ENCODE measurements at places on chromosomes 1 and 21.

DNA sequence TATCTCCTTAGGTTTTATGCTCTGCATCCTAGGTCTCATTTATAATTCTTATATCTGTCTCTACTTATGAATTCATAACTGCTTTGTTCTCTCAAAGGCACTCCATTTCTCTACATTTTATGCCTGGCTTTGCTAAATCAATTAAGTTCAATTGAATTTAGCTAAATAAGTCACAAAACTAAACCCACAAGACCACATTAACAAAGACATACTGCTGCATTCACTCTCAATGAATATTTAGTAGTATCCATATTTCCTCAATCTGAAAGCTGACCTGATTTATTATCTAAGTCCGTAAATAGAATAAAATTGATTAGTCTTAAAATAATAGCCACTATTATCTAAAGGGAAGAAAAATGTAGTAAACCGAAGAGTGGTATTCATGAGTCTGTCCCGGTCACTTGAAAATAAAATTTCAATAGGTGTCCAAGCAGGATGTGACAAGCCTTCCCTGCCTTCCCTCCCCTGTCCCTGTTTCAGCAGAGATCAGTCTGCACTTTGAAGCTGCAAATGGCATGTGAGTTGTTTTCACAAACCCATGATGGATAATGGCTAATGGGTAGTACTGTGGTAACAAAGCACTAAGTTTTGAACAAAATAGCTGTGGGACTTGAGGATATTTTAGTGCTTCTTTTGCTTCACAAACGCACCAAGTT, 295.0 kb upstream of the NCAM2 start:
- DNase-seq: no peak

DNA sequence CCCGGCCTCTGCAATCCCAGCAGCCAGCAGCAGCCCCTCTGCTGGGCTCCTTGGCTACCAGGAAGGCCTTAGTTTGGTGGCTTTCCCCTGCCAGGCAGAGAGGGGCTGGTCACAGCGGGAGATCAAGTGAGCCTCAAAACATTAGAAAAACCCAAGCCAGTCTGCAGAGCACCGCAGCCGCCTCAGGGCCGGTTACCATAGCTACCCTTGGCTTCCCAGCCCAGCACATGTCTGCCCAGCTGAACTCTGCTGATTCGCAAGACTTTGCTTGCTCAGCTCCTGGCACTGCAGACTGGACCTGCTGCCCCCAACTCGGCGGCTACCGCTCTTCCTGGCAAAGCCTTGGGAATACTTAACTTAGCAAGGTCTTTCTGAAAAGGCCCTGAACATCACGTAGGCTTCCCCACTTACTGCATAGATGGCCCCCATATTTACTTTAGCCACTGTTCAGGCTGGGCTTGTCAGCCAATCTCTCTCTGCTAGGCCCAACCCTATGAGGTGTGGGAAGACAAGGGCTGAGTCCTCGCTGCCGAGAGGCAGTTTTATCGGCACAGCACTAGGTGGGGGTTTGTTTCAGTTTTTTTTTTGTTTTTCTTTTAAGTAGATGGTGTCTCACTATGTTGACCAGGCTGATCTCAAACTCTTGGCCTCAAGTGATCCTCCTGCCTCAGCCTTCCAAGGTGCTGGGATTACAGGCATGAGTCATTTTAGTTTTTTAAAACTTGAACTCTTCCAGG, 28.6 kb upstream of the PLEKHG5 start:
- peak; percentile 60 for DNase-seq

- DNase-seq: no peak
These were observed 97.9 kb upstream of the KIF26B start for GRCh38 chr1:245056913-245057312.

DNA sequence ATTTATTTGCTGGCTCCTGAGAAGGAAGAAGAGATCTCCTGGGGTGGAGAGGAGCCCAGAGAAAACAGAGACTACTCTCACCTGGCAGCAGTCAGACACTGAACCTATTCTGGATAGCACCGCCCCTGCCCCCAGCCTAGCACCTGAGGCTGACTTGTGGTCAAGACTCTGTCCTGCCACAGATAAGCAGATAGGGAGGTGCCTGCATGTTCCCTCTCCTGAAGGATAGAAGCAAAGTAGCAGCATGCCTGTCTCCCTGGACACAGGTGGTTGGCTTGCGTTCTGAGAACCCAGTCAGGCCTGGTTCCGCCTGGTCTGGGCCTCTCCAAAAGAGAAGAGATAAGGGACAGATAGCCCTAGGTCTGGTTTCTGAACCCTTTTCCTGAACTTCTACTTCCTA, 1.3 kb upstream of the EFNA3 start:
- DNase-seq: no peak

DNA sequence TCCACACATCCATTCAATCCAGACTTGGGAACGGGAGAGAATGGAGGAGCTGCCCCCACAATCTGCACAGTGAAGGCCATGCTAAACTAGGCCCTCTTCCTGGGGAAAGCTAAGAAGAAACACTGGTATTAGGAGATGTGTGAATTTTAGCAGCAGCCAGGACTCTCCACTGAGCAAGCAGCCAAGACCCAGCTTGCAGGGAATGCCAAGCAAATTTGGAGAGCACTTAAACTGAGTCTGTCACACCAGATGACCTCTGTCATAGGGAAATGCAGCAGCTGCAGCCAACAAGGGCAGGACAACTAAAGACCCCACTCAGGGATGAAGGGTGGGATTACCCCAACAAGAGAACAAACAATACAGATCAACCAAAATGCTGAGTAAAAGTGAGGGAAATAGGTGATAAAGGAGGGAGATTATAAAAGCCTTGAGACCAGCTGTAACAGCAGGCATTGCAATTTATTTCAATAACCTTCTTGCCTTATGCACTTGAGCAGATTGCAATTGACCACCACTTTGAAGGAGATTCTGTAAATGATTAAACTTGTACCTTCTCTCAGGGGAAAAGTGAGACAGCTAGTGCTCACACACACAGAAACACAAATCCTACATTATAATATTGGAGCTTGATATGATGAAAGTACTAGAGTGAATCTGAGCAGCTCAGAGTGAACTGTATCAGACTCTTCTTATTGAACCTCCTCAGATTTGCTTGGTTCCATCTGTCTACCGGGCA, 2.5 kb upstream of the CLCA1 start:
- no peak for DNase-seq

DNA sequence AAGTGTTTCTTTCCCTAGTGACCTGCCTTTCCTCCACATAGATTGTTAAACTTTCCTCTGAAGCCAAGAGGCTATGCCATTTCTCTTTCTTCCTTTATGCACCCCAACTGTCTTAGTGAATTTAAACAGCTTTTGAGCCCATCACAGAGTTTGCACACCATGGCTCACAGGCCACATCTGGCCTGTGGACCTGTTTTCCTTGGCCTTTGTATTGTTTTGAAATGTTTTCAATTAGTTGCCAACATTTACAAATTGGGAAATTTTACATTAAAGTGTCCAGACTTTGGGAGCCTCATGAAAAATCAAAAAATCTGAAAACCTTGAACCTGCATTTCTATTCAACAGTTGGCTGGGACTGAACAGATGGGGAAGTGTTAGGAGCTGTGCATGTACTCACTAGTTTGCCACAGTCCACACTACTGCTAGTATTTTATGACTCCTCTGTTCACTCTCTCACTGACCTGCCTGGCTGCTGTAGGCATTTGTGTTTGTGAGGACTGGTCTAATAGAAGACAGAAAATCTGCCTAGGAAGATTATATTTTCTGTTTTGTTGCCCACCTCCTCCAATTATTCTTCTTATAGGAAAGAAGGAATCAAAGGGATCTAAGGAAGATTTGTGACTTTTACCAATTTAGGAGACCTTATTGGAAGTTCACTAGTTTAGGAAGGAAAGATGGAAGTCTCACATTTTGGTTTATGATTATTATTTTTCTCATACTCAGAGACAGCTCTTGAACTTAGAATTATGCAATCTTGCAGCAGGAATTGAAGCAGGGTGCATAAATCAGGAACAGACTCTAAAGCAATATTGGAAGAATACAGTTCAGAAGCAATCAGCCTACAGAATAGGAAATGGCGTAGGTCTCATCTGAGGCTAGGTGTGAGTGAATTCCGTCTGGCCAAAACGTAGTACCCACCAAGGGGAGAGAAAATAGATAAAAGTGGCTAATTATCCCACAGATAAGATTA, 134.7 kb downstream of the HLX start:
- no peak for DNase-seq

DNA sequence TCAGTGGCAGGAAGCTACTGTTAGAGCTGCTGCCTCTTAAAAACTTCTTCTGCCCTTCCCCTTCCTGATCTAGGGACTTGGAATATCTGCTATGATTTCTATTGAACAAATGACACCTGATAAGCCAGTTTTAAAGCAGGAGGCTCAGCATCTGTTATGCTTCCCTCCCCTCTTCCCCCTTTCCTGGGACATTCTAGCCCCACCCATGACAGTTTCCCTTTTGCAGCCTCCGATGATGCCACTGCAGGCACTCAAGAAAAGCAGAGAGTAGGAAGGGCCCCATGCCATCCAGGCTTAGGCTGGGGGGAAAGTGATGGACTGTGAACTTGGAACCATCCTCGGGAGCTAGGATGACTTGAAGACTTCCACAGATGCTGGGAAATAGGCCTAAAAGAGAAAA, 15.1 kb upstream of the EPB41 start:
- DNase-seq: no peak
